ENCODE measurements at places on chromosomes 4 and X.

DNA sequence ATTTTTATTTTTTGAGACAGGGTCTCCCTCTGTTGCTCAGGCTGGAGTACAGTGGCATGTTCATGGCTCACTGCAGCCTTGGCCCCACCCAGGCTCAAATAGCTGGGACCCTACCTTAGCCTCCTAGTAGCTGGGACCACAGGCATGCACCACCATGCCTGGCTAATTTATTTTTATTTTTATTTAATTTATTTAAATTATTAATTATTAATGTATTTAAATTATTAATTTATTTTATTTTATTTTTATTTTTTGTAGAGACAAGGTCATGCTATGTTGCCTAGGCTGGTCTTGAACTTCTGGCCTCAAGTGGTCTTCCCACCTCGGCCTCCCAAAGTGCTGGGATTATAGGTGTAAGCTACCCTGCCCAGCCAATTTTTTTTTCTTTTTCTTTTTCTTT lies 69.3 kb downstream of the EGF start:
- DNase-seq, result no peak

GRCh38 chrX:113790987-113791386 lies 792.9 kb upstream of the HTR2C start:
- DNase-seq, result no peak

DNA sequence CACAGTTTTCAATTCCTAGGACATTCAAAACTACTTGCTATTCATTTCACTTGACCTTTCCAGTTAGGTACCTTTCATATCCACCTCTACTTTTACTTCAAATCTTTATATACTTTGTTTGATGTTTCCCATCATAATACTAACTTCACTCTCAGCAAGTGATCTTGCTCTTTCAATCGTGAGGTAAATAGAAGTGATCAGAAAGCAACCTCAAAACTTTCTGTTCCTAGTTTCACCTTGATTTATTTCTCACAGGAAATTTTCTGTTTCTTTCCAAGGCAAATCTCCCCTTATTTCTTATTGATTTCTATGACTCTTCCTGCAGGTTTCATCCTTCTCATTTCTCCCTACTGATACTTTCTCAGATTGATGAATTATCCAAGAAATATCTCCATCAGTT lies 623.5 kb downstream of the FSTL5 start:
- DNase-seq, result no peak

DNA sequence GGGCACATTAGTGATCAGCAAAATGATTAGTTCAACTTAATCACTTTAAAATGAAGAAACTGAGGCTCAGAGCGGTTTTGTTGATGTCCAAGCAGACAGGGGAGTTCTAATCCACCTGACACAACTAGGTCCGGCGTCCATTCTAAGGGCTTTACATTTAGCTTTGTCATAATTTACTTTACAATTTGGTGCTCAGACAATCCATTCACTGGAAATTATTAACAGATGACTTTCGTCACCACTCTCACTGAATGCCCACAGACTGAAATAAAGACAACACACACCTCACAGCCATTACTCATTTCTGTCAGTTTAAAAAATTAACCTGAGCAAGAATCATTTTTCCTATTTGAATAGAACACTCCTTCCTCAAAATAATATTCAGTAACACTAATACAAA lies 10.8 kb downstream of the NR3C2 start:
- no peak for DNase-seq
